Thymus (tissue), 14 donors: ENCODE measurements at places on chromosomes 5 and 9.

GRCh38 chr5:118243068-118243467 lies 745.3 kb downstream of the DTWD2 start:
- H3K4me1 ChIP-seq, result no peaks in the 10 kb centered on the region
- H3K27ac ChIP-seq, result no peak overlapping the region
- no peak for DNase-seq
- no peaks in the 10 kb centered on the region for H3K36me3 ChIP-seq
- H3K27me3 ChIP-seq, result no peaks in the 10 kb centered on the region

DNA sequence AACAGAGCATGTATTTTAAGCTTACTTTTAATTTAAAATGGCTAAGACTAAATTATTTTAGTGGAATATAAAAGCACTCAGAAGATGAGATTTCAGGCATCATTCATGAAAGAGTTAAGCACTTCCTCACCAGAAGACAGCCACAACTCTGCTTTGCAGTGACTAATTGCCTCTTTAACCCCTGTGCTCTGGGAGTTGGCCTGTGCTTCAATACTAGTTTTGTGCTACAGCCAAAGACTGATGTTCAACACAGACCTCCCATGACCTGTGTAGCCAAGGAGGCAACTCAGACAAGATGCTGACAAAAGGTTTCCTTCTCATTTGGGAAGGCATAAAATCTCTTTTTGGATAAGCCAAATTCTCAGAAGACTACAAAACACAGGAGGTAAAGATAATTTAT lies 353.5 kb downstream of the FBXL17 start:
- no peaks in the 10 kb centered on the region for H3K36me3 ChIP-seq
- H3K4me1 ChIP-seq, result no peaks in the 10 kb centered on the region
- H3K4me3 ChIP-seq, result no peak overlapping the region
- no peak overlapping the region for H3K27ac ChIP-seq
- no peak for DNase-seq

GRCh38 chr5:87339986-87340385 lies 72.3 kb downstream of the RASA1 start:
- H3K27me3 ChIP-seq, result no peaks in the 10 kb centered on the region
- no peak overlapping the region for H3K4me3 ChIP-seq
- peak overlapping the region; percentile 97 for H3K27ac ChIP-seq
- DNase-seq, result no peak

DNA sequence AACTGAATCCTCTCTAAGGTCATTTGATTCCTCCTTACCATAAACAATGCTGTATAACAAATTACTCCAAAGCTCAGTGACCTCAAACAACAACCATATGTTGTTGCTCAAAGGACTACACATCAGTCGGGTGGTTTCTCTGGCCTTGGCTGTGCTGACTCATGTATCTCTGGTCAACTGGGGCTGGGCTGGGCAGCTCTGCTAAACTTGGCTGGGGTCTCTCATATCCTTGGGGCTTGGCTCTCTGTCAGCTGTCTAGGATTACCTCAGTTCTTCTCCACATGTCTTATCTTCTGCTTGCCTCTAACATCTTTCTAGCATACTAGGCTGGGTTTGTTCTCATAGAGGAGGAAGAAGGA lies 86.4 kb downstream of the GALNT10 start:
- peaks cover 18% of the 10 kb centered on the region for H3K4me1 ChIP-seq
- no peaks in the 10 kb centered on the region for H3K36me3 ChIP-seq
- H3K27ac ChIP-seq, result no peak overlapping the region
- no peaks in the 10 kb centered on the region for H3K27me3 ChIP-seq
- no peak for DNase-seq

DNA sequence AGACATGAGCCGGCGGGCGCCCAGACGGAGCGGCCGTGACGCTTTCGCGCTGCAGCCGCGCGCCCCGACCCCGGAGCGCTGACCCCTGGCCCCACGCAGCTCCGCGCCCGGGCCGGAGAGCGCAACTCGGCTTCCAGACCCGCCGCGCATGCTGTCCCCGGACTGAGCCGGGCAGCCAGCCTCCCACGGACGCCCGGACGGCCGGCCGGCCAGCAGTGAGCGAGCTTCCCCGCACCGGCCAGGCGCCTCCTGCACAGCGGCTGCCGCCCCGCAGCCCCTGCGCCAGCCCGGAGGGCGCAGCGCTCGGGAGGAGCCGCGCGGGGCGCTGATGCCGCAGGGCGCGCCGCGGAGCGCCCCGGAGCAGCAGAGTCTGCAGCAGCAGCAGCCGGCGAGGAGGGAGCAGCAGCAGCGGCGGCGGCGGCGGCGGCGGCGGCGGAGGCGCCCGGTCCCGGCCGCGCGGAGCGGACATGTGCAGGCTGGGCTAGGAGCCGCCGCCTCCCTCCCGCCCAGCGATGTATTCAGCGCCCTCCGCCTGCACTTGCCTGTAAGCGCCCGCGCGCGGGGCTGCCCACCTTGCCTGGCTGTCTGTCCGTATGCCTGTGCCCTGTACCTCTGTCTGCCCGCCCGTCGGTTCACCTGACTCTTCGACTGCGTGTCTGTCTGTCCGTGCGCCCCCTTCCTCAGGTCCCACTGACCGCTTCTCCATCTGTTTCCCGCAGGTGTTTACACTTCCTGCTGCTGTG lies 412 bp downstream of the FGF18 start:
- H3K36me3 ChIP-seq, result no peaks in the 10 kb centered on the region
- peak overlapping the region; percentile 43 for H3K4me3 ChIP-seq
- no peak for DNase-seq
